ENCODE measurements at places on chromosomes 3 and 15.

DNA sequence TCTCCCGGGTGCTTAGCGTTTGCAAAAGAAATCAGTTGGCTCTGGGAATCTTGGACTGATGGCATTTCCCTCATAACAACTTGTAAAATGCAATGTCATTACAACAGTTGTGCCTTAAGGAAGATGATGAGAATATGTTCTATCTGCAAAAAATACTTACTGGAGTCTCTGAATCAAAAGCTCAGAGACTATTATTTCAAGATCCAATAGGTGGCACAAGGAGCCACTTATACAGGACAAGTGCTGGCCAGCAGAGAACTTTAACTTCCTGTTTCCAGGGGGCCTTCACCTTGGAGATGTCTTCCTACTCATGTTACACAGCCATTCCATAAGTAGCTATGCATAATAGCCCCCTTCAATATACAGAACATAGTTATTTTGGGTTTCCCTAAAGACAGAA, 8.9 kb upstream of the RPS27L start:
- DNase-seq, result no peak

GRCh38 chr3:117752984-117753717, 1043.6 kb downstream of the TUSC7 start:
- no peak for DNase-seq

GRCh38 chr3:45567730-45568172, 26.8 kb upstream of the LIMD1 start:
- no peak for DNase-seq

DNA sequence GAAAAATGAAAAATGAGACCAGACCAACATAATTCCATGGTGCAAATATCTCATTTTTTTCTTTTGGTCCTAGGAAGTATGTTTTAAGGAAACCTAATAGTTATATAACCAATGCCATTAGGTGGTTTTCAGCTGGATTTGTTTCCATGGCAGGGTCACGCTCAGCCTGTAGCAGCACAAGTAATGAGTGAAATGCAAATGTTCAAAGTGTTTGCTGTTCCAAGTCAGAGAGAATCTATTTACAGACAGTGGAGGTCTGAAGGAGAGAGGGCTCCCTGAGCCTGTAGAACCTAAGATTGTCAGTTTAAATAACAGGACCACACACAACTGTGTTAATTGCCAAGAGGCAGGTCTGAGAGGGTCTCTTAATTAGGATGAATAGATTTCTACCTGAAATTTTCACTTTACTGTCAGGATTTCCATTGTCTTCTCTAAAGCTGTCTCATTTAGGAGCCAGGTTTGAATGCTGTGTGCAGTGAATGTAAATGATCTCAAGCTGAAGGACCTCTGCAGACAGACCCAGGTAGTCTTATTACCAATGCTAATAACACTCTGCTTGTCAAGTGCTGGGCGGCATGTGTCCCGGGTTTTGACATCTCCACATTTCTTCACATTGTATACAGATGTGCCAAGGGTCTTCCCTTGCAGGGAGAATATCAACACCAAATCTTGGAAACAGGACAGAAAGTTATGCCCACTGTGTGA, 317.3 kb upstream of the NECTIN3 start:
- no peak for DNase-seq

DNA sequence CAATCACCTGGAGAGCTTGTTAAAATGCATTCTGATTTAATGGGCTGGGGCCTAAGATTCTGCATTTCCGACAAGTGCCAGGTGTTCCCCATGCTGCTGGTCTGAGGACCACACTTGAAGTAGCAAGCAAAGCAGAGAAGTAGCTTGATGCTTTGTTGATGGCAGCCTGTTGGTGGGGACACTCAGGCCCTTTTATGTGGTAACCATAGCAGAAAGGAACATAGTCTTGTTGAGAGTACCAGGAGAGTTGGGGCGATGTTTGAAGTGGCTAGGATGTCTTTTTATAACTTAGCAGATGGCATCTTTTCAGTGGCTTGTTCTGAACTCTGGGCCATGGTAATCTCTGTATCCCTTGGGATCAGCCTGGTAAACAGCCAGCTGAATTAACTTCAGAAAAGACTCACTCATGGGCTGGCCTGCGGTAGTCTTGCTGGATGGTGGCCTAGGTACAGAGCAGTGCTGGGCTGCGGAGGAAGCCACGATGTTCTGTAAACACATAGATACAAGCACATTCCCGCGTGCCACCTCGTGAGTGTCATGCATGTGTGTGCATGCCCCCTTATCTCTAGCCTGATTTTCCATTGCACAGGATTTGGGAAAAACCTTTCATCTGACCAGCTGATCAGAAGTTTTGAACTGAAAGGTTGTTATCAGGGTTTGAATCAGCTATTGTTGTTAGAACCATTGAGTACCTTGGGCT, 292.4 kb upstream of the LRRFIP2 start:
- DNase-seq, result no peak

GRCh38 chr3:133896002-133896761, 500 bp upstream of the RAB6B start:
- no peak for DNase-seq

- no peak for DNase-seq
Measured at GRCh38 chr3:31361371-31362273, 171.1 kb upstream of the STT3B start.

DNA sequence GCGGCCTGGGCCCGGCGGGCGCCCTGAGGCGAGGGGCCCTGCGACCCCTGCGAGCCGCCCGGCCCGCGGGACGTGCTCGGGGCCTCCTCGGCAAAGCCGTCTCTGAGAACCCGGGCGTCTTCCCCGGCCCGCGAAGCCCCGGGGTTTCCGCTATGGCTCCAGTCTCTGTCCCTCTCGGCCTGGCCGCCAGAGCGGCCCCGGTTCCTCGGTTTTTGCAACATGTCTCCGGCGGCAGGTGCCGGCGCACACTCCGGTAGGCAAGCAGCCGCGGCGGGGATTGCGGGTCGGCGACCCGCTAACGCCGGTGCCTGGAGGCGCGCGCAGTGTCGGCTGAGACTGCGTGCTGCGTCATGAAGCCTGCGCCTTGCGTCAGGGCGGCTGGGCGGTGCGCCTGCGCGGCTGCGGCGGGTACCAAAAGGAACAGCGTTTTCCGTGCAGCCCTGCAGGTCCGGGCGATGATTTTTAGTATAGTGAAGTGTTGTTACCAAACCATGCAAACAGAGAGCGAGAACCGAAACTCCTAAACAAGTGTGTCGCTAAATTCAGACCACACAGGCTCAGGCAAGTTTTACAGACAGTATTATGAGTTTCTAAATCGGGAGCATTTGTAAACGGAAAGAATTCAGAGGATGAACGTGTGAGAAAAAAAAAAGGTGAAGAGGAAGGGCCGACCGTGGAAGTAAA, at the start of gene NSMCE3:
TSS of gene NSMCE3 (minus strand) at position 338 of the 684 bp plus-strand sequence. CDS start at position 221, 117 bp downstream.
- DNase-seq, result no peak

DNA sequence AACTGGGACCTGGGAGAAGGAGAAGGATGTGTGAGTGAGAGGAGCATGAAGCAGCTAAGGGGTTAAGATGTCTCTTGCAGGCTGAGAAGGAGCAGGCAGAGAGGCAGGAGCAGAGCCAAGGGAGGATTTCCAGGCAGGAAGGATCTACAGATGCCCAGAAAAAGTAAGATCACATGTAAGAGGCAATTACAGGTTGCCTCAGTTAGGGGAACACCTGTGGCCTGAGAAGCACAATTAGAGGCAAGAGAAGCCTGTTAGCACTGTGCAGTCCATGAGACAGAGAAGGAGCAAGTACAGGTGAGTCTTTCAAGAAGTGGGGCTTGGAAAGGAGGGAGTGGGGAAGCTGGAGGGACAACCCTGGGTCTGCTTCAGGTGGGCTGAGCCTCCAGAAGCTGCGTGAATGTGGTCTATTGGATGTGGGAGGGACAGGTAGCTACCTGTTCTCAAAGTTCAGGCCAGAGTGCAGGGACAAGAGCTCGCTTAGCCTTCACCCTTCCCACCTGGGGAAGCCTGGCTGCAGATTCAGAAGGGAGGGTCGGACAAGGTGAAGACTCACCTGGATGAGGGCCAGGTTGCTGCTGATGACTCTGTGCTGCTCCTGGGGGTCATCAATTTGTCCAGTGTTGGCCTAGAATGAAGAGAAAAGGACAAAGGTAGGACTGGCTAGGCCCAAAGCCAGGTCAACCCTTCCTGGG, 50.7 kb downstream of the SLC41A3 start:
- no peak for DNase-seq

DNA sequence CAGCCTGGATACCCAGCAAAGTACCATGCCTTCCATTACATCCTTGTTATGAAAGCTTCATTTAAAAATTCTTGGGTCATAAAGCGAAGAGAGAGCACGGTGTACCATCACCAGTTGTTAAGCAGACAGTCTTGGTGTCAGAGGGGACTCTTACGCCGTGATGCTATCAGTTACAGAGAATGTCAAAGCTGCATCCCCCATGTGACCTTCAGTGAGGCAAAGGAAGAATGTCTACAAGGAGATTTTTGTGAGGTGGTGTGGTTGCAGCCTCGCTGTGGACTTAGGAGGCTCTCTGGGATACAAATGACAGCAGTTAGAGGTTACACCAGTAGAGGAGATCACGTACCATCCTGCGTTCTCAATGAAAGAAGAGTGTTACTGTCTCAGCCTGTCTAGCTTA, 278.3 kb downstream of the FEZF2 start:
- no peak for DNase-seq

GRCh38 chr3:126390201-126390600, 4.5 kb upstream of the CFAP100 start:
- DNase-seq, result no peak

All from keratinocyte (primary cell).